ENCODE measurements at places on chromosomes 4 and X.

DNA sequence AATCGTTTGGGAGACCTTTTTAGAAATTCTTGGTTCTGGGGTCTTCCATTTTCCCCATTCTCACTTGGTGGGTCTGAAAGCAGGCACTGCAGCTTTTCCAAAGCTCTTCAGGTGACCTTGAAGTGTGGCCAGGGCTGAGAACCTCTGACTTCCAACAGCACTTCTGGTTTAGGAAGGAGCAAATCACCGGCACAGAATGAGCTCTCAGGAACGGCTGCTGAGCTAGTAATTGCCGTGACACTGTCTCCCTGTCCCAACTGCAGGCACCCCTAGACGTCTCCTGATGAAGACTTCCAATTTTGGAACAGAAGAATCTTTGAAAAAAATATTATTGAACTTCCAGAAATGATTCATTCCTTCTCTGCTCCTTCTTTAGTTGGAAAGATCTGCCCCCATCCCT, 31.3 kb downstream of the CD38 start:
- peaks cover 95% of the 10 kb centered on the region for H3K4me1 ChIP-seq
- peak overlapping the region; percentile 38 for H3K4me3 ChIP-seq
- no peak overlapping the region for H3K27ac ChIP-seq
- DNase-seq: no peak
- H3K36me3 ChIP-seq: no peaks in the 10 kb centered on the region
- peaks cover 1% of the 10 kb centered on the region for H3K27me3 ChIP-seq

DNA sequence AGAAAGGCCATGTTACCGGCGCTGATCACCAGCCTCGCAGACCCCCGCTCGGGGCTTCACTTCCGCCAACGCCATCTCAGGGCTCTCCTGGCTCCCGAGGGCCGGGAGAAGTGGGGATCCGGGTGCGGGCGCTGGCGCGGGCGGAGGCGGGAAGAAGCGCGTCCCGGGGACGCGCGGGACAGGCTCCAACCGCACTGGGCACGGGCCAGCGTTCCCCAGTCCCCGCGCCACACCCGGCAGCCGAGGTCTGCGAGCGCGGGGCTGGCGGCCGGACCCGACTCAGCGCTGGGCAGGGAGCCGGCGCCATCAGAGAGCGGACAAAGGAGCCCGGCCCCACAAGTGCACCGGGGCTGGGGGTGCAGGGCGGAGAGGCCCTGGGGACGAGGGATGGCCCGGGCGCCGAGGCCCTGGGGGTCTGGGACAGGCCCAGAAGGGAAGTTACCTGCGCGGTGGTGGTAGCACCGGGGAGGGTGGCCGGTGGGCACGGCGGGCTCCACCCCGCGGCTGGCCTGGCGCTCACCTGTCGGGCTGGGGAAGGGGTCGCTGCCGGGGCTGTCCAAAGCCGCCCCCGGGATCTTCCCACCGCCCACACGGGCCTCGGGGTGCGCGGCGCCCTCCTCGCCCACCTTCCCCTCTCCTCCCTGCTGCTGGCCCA, 449 bp downstream of the CTPS2 start:
- H3K27ac ChIP-seq: peak overlapping the region; percentile 82
- H3K36me3 ChIP-seq: no peaks in the 10 kb centered on the region

- no peaks in the 10 kb centered on the region for H3K27me3 ChIP-seq
- no peak overlapping the region for H3K27ac ChIP-seq
- peaks cover 30% of the 10 kb centered on the region for H3K4me1 ChIP-seq
- H3K4me3 ChIP-seq: peak overlapping the region; percentile 14
Measured at GRCh38 chrX:2373615-2374014, 127.2 kb downstream of the DHRSX start.

GRCh38 chrX:151825925-151826485, 86.7 kb upstream of the MAGEA4 start:
- H3K27me3 ChIP-seq: no peaks in the 10 kb centered on the region
- H3K4me3 ChIP-seq: no peak overlapping the region
- no peak overlapping the region for H3K27ac ChIP-seq
- no peaks in the 10 kb centered on the region for H3K4me1 ChIP-seq

DNA sequence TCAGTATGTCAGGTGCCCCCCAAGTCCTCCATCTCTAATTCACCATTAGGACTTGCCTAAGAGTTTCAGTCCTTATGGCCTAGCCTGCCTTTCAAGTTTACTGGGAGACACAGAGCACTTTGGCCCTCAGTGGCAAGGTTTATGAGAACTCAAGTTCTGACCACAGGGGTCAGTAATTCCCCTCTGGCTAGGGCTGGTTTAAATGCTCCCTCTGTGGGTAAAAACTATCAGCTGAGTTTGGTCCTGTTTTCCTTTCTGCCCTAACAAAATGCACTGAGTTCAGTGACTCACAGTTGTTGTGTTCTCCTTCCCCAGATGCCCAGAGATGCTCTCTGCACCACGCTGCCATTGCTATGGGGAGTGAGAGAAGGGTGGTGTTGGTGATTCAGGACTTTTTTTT, 163.2 kb downstream of the RELL1 start:
- peaks cover 1% of the 10 kb centered on the region for H3K27me3 ChIP-seq
- DNase-seq: no peak
- H3K4me1 ChIP-seq: no peaks in the 10 kb centered on the region
- no peak overlapping the region for H3K27ac ChIP-seq
- no peak overlapping the region for H3K4me3 ChIP-seq

DNA sequence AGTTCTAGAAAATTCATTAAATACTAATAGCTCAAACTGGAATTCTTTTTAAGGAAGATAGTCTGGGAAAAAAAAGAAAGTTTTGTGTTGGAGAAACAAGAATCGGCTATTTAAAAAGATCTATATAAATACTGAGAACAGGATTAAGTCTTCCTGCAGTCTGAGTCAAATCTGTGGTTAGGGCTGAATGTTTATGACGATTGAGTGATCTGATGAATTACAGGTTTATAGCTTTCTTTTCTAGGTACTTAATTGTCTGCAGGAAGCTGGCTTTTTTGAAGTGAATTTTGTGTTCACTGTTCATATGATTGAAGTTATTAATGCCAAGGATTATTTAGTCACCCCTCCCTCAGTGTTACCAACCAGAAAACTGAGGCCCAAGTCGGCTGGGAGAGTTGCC, 42.2 kb downstream of the TLL1 start:
- no peak overlapping the region for H3K27ac ChIP-seq
- no peak overlapping the region for H3K4me3 ChIP-seq
- H3K27me3 ChIP-seq: no peaks in the 10 kb centered on the region

DNA sequence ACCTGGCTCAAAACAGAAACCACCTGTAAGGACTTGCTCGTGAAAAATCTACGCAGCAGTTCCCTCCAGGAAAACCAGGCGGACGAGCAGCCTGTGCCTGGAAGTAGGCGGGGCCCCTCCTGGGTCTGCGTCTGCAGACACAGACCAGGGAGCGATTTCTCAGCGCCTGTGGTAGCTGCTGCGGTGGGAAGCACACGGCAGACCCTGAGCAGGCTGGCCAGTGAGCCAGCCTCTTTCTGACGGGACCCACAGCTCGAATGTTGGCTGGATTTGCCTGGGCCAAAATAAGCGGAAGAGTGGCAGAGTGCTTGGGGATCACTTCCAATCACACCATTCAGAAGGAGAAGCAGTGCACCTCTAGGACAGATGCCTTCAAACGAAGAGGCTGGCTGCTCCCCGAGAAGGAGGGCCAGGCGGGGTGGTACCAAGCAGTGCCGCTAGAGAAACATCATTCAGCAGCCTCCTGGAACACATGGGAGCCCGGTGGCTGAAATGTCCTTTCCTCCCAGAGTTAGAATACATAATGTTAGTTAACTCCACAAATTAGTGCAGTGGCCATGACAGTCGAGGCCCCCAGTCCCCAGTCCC, 85.9 kb downstream of the GATB start:
- no peaks in the 10 kb centered on the region for H3K4me1 ChIP-seq
- H3K27ac ChIP-seq: no peak overlapping the region
- no peaks in the 10 kb centered on the region for H3K27me3 ChIP-seq
- no peak overlapping the region for H3K4me3 ChIP-seq
- H3K36me3 ChIP-seq: peaks cover 12% of the 10 kb centered on the region
- no peak for DNase-seq

GRCh38 chr4:73850261-73850970, 2.7 kb upstream of the PF4V1 start:
- no peak for DNase-seq
- no peak overlapping the region for H3K27ac ChIP-seq
- no peaks in the 10 kb centered on the region for H3K4me1 ChIP-seq
- no peaks in the 10 kb centered on the region for H3K27me3 ChIP-seq
- H3K4me3 ChIP-seq: no peak overlapping the region

DNA sequence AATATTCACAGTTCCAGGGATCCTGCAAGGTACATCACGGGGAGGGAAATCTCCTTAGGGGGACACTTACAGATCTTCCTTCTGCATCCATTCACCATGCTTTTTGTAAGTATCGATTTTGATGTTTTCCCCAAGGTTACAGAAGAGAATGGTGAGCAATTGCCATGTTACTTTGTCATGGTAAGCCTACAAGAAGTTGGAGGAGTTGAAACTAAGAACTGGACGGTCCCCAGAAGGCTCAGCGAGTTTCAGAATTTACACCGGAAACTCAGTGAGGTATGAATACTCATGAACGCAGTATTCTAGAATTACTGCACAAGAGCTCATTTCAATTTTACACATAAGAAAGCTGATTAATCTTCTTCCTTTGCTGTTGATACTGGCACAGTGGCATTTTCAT, 53.9 kb downstream of the LRP2BP start:
- H3K36me3 ChIP-seq: peaks cover 39% of the 10 kb centered on the region
- DNase-seq: no peak
- no peak overlapping the region for H3K27ac ChIP-seq
- no peak overlapping the region for H3K4me3 ChIP-seq
- H3K4me1 ChIP-seq: peaks cover 6% of the 10 kb centered on the region
- H3K27me3 ChIP-seq: no peaks in the 10 kb centered on the region

DNA sequence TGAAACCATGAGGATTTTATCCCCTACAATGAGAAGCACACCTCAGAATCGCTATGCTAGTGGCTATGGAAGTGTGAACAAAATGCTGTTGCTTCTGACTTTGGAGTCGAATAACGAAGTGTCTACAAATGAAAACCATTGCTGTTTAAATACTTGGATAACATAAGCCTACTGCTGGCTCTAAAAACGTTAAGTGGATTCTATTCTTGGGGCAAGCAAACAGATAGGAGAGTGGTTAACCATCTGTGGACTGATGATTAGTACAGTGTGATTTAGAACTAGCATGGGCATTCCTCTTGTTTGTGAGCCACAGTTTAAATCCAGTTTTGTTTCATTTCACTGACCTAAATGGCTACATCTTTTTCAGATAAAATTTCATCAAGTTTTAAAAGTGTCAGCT, 109.7 kb upstream of the PNPLA4 start:
- H3K36me3 ChIP-seq: no peaks in the 10 kb centered on the region
- H3K4me3 ChIP-seq: no peak overlapping the region
- H3K27ac ChIP-seq: peak overlapping the region; percentile 9
- H3K27me3 ChIP-seq: no peaks in the 10 kb centered on the region
- no peak for DNase-seq

- peak overlapping the region; percentile 87 for H3K4me3 ChIP-seq
- no peaks in the 10 kb centered on the region for H3K4me1 ChIP-seq
- peak; percentile 91 for DNase-seq
- H3K27ac ChIP-seq: peak overlapping the region; percentile 93
Measured at GRCh38 chrX:49100704-49101628, 21.3 kb upstream of the WDR45 start.

DNA sequence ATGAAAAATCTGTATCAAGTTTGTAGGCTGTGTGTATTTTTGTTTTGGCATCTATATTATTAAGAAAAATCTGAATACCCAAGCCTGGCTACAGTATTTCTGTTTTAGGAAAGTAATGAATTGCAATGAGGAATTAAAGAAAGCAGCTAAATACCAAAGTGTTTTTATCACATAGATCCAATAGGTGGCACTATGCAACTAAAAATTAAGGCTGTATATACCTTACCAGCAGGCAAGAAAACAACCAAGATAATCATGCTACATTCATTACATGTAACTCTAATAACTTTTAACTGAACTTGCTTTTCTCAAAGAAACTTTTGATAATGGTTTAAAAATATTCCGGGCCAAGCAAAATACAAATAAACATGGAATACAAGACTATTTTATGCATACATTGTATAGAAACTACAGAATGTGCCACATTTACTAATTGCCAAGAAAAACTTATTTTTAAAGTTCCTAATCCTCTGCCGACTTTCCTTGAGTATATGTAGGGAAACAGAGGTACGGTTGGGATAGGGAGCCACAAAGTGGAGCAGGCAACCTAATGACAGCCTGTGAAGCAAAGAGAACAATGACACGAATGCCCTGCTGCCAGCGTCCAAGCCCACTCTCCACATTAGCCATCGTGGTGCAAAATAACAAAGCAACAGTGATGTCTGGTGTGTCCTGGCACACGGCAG, 63.7 kb downstream of the SEC24D start:
- H3K27ac ChIP-seq: no peak overlapping the region
- no peaks in the 10 kb centered on the region for H3K27me3 ChIP-seq
- H3K4me1 ChIP-seq: no peaks in the 10 kb centered on the region
- peak; percentile 34 for DNase-seq

- DNase-seq: peak; percentile 51
- H3K36me3 ChIP-seq: no peaks in the 10 kb centered on the region
- peak overlapping the region; percentile 66 for H3K27ac ChIP-seq
Measured at GRCh38 chrX:54776987-54777672, 20.9 kb downstream of the ITIH6 start.

DNA sequence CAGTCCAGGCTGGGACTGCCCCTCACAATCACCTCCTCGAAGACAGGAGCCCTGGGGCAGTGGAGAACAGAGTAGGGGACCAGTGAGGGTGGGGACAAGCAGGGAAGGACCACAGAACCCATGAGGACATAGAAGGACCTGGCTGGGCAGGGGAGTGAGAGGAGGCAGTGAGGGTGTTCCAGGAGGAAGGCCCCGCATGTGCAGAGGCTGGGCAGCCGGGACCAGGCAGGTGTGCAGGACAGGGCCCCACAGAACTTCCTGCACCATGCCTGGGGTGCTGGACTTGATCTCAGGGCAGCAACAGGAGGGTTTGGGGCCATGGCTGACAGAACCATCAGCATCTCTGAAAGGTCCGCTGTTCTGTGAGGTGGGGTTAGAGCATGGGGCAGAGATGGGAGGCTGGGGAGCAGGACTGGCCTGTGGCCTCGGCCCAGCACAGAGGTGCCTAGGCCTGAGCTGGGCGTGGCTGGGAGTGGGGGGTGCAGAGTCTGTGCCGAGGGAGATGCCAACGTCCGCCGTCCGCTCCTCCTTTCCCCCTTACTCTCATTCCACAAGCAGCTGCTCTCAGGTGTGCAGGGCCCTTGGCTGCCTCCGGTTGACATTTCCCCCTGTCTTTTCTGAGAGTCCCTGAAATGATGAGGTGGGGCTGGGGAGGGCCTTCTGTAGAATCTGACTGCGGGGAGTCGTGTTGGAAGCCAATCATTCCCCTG, 40.8 kb downstream of the EVC start:
- no peak for DNase-seq
- H3K27ac ChIP-seq: no peak overlapping the region
- H3K27me3 ChIP-seq: peaks cover 1% of the 10 kb centered on the region
- no peaks in the 10 kb centered on the region for H3K4me1 ChIP-seq
- H3K36me3 ChIP-seq: no peaks in the 10 kb centered on the region

DNA sequence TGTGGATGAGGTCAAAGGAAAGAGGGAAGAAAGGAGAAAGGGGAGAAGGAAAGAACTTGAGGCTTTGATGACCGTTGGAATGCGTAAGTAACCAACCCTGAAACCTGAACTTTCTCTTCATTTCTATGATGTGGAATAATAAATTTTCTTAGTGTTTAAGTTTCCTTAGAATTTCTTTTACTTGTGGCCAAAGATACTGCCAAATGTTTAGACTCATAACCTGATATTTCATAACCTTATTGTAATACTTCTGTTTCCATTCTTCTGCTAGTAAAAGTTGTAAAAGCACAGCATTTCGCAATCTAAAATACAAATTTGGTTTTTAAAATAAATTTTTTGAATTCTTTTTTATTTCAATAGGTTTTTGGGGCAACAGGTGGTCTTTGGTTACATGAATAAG, 258.5 kb upstream of the GIMD1 start:
- DNase-seq: no peak
- H3K4me3 ChIP-seq: no peak overlapping the region
- no peaks in the 10 kb centered on the region for H3K36me3 ChIP-seq
- no peaks in the 10 kb centered on the region for H3K27me3 ChIP-seq

Data from immature natural killer cell (primary cell).